Activated T-helper 1 cell treated with anti-CD3 and anti-CD28 coated beads, Interleukin-2, amount 50 U/mL, for 16 hours (primary cell): ENCODE measurements at places on chromosomes 5 and 9.

- no peak for DNase-seq
Observed at GRCh38 chr9:126148994-126149393, 177.6 kb upstream of the MVB12B start.

DNA sequence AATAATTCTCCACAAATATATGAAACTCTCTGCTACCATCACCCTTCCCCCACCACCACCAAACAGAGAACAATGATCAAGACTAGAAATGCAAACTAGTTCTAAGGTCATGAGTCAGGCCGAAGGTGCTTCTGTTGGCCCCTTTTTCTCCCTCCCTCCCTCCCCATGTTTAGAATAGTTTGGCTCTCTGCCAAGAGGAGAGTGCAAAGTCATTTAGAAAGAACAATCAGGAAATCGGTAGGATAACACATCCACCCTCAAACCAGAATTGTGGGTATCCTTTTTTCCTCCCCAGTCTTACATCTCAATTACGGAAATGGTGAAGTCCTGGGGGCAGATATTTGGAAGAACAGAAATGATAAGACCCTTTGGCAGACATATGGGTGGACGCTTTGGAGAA lies 170.1 kb downstream of the SLF1 start:
- no peak for DNase-seq

DNA sequence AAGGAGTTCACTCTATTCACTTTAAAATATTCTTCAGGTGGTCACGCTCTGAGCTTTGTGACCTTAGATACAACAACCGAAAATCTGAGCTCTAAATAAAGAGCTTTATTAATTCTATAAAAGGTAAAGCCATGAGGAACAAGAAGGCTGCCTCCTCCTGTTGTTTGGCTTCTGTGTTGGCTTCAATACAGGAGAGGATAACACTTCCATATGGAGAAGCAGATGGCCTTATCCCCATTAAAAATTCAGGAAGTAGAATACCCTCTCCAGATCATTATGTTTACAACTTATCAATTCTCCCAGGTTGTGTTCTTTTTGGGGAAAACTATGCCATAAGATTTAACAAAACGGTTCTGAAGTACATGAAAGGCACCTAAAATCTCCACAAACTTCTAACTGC lies 128.4 kb downstream of the TTC39B start:
- DNase-seq: no peak

DNA sequence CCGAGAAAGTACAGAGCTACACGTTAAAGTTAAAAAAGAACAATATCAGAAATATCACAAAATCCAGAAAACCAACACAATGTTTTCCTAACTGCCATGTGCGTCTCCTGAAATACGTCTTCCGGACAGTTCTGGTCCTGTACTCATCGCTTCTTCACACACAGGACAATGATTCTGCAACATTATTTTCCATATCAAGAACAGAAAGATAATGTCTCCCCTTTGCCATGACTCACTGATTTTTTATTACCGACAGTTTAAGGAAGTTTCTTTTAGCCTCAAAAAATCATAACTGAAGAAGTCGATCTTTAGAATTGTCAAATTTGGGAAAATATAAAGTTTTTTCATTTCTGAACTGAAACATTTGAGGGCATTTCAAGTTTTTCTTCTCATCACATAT lies 2.5 kb downstream of the TBC1D9B start:
- no peak for DNase-seq

DNA sequence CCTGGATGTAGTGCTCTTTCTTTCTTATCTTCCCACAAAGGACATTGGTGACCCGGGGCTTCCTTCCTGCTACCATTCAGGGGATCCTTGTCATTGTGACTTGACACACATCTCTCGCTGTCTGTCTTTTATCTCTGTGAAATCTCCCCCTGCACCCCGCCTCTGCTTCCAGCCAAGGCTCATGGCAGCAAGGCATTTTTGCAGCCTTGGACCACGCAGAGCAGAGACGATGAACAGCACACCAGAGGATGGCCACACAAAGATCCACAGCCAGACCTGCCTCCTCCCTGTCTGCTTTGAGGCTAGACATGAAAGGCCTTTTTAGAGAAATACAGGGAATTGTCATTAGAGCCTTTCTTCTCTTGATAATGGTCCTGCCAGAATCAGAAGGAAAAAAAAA lies 549.1 kb downstream of the CDK5RAP2 start:
- DNase-seq: no peak
